Nucleus accumbens (tissue), 56 donors: ENCODE measurements at places on chromosomes 13 and 19.

DNA sequence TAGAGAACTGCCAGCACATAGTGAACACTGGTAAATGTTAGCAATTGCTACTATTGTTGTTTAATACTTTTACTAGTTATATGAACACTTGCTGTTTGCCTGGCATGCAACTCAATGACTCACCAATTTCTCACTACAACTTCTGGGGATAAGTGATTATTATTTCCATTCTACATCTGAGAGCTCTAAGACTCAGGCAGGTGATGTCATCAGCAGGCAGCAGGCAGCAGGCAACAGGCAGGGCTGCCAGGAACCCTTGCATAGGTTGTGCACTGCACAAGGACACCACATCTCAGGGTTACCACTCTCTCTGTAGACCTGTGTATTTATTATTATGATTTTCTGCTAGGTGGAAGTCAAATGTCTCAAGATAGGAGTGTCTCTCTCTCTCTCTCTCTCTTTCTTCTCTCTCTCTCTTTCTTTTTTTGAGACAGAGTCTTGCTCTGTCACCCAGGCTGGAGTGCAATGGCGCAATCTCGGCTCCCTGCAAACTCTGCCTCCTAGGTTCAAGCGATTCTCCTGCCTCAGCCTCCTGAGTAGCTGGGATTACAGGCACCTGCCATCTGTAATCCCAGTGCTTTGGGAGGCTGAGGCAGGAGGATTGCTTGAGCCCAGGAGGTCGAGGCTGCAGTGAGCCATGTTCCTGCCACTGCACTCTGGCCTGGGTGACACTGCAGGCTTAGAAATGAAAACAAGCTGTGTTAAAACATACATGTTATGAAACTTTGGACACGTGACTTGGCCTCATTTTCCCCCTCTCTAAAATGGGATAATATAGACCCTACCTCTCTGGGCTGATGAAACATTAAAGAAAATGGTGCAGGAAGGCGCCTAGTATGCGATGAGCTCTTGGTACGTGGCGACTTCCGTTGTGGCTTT, 22.7 kb downstream of the HPN start:
- DNase-seq, result no peak

- no peak for DNase-seq
Measured at GRCh38 chr19:55376241-55376933, at the start of gene TMEM190. TMEM190 (plus strand) TSS chr19:55376826; CDS start chr19:55376854, 28 bp downstream.

DNA sequence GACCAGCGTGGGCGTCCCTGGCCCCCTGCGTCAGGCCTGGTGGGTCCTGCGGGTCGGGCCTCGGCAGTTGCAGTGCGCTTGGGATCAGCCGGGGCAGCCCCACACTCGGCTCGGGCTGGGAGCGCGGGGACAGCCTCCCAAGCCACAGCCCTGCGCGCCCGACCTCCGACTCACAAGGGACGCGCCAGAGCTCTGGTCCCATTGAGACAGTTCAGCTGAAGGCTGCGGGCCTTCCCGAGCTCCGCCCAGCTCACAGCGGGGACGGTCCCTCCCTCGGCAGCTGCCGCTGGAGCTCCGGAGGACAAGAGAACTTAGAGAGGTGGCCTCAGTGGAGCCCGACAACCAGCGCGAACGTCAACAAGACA, 45.7 kb upstream of the ZNF730 start:
- no peak for DNase-seq

DNA sequence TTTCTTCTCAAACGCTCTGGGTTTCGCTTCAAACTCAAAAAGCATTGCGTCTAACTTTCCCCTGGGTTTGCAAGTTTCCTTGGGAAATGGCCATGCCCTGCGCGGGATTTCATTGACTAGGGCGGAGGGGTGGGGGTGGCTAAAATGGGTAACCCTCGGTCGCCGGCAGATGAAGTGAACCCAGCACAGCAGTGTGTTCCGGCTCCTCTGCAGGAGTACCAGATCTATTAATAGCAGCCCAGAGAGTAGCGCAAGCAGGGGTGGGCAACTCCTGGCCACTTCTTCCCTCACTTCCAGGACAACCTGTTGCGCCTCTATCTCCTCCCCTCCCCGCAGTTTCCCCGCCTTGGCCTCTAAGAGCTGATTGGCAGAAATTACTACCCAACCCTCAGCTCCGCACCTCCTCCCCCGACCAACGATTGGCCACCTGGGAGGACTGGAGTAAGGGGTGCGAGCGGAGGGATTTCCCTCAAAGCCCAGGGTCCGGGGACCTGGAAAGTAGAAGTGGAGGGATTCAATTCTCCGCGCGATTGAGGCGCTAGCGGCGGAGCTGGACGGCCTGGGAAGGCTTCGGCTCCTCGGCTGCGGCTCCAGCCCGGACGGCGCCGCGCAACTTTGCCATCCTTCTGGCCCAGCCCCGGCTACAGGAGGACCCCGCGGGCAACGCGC, at the start of gene FREM2:
Gene FREM2 (plus strand): TSS at position 501 of the 669 bp plus-strand sequence. CDS start 268 bp downstream, outside the sequence.
- DNase-seq, result peak; percentile 26

- peak; percentile 75 for DNase-seq
Measured at GRCh38 chr13:48303359-48304142, at the start of gene RB1. RB1 (plus strand) TSS chr13:48303751; CDS start chr13:48303913, 162 bp downstream.

DNA sequence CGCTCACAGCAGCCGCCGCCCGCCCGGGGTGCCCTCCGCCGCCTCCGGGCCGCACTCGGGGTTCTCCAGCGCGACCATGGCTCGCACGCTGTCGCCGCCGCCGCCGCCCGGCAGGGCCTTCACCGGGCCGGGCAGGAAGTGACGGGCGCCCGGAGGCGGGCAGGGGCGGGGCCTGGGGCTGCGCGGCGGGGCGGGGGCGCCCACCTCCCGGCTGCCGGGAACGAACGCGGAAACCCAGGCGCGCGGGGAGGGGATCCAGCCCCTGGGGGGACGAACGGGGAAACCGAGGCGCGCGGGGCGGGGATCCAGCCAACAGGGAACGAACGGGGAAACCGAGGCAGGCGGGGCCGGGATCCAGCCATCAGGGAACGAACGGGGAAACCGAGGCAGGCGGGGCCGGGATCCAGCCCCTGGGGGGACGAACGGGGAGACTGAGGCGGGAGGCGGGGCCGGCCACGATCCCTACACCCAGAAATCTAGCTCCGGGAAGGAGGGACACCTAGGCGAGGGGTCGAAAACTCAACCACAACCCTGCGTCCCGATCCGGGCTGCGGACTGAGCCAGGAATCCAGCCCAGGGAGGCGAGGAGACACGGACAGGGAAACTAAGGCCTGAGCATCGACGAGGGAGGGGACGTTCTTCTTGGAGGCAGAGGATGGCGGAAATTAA, at the start of gene R3HDM4:
Gene R3HDM4 (minus strand): TSS at position 140 of the 669 bp plus-strand sequence. CDS start 62 bp downstream, at position 78.
- DNase-seq, result peak; percentile 13

GRCh38 chr19:10602330-10603083, 15.4 kb upstream of the AP1M2 start:
- peak; percentile 67 for DNase-seq

DNA sequence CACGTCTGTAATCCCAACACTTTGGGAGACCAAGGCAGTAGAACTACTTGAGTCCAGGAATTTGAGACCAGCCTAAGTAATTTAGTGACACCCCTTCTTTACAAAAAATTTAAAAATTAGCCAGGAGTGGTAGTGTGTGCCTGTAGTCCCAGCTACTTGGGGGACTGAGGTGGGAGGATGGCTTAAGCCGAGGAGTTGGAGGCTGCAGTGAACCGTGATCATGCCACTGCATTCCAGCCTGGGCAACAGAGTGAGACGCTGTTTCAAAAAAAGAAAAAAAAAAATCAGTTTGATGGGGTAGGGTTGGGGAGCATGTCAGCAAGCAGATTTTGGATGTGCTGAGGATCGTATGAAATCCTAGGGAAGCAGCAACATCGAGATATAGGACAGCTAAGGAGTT, 4.2 kb downstream of the CEACAM19 start:
- no peak for DNase-seq

DNA sequence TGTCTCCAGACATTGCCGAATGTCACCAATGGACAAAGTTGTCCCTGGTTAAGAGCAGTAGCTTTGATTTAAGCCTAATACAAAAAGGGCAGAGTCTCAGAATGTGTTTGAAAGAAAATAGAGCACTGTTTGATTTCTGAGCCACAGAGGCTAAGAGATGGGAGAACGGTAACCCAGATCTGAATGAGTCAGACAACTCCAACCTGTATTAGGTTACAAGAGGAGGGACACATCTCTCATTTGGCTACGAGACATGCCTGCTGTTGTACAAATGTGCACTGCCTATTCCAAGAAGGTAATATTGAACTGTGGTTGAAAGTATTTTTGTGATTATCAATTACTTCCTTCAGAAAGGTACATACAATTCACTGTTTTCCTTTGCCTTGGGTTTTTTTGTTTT, 4.9 kb upstream of the HSPH1 start:
- DNase-seq, result no peak

DNA sequence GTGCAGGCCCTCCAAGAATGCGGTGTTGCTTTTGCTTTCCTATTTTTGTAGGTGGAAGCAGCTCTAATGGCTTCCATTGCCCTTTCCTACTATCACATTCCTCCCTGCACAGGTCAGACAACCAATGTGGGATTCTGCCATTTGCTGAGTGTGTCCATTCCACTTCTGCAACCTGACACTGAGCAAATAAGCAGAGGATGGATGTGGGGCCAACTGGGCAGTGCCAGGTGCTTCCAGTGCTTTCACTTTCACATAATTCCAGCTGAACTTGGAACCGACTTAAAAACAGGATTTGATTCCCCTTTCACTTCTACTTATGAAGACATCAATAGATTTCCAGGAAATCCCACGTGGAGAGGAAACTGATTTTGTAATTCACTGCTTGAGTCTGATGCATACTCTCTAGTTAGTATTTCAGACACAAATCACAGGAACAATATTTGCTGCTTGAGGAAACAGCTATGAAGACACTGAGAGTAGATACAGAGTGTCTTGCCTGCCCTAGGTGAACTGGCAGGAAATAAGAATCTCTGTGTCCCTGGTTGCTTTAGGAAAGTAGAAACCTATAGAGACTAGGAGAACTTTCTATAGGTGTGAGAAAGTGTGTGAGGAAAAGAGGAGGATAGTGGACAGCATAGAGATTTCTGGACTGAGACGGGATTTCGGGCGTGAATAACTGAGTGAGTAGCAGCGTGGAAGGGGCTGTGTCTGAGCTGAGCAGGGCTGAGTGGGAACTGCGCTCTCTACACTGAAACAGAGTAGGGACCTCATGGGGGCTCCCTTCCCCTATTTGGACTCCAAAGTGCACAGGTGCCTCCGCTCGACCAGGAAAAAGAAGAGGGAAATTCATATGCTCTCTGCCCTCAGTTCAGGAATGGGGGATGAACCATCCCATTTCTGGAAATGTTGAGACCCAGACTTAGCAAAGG, 22.5 kb downstream of the LGALS16 start:
- no peak for DNase-seq

DNA sequence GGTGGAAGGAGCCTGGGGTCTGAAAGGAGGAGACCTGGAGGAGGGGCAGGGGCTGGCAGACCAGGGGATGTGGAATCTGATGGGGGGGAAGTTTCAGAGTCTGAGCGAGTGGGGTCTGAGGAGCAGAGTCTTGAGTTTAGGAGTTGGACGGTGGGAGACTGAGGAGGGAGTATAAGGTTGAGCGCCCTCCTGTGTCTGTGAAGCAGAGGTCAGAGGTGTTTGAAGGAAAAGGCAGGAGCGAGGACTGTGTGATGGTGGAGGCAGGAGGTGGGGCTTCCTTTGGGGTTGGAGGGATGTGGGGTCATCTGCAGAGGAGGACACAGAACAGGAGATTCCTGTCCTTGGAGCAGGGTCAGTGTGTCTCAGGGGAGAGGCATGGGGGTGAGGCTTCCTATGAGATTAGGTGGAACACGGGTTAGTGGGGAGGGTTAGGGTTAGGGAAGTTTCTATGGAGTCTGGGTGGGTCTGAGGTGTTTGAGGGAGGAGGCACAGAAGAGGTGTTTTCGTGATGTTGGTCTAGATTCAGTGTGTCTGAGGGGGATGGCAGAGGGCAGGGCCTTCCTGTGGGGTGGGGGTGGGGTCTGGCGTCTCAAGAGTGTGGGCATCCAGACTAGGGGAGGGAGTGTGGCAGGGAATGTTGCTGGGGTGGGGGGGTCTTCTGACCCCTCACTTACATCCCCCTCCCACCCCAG, 8.3 kb downstream of the RYR1 start:
- no peak for DNase-seq

- no peak for DNase-seq
Measured at GRCh38 chr13:71274923-71275608, 591.9 kb downstream of the DACH1 start.

DNA sequence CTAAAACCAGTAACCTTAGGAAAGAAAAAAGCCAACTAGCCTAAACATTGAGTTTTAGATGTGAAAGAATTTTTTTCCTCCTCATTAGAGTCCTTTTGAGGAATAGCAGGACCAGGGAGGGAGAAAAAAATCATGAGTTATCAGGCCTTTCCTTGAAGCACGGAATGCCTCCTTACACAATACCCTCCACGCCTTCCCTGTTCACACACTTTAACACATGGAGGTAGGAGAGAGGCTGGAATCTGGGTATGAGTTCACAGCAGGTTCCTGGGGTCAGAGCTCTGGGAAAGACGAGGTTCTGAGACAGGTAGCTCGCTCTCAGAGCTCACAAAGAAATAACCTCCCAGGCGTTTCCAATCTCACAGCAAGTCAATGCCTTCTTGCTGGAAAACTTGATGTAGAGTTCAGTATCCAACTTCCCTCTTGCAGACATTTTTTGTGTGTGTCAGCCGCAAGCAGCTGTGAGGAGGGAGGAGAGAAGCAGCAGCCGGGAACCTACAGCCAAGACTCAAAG, 716 bp downstream of the ZNF573 start:
- DNase-seq, result no peak

DNA sequence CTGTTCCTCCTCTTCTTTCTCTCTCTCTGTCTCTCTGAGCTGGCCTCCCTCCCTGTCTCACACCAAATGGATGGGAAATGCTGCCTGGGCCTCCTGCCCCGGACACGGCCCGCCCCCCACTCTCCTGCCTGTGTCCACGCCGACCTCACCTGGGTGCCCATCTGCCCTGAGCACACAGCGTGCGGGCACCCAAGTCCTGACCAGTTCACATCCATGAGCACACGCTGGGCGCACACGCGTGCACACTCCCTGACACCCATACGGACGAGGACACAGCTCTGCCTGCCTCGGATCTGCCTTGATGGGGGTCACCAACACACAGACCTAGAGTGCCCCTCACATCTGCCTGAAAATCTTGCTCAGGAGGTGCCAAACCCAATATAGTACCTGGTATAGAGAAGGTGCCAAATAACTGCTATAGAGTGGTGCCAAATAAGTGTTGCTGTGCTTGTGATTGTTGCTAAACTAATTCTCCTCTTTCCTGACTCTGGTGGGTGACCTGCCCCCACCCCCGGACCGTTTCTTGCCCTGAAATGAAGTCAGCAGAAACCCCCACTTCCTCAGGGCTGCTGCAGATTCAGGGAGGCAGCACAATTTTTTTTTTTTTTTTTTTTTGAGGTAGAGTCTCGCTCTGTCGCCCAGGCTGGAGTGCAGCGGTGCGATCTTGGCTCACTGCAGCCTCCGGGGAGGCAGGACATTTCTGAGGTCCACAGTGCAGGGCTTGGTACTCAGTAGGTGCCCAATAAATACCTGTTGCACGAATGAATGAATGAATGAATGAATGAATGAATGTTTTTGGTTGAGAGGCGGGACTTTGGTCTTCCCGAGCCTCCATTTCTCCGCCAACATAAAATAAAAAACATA, 4.6 kb downstream of the NFIC start:
- DNase-seq, result no peak

- DNase-seq, result no peak
Measured at GRCh38 chr13:71875823-71876222, 8.8 kb upstream of the DACH1 start.
